ENCODE measurements at places on chromosomes 2 and 18.
A peak's percentile ranks its signal among the peaks of the same experiment; 100 is the strongest.

GRCh38 chr2:9497017-9497416, 22.7 kb downstream of the IAH1 start:
- no peak for DNase-seq

DNA sequence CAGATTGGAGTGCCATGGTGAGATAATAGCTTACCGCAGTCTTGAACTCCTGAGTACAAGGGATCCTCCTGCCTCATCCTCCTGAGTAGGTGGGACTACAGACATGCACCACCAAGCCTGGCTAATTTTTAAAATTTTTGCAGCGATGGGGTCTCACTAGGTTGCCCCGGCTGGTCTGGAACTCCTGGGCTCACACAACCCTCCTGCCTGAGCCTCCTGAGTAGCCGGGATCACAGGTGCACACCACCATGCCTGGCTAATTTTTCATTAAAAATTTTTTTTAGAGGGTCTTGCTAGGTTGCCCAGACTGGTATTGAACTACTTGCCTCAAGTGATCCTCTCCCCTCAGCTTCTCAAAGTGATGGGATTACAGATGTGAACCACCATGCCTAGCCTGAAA, 27.8 kb downstream of the RAB31 start:
- DNase-seq, result no peak

DNA sequence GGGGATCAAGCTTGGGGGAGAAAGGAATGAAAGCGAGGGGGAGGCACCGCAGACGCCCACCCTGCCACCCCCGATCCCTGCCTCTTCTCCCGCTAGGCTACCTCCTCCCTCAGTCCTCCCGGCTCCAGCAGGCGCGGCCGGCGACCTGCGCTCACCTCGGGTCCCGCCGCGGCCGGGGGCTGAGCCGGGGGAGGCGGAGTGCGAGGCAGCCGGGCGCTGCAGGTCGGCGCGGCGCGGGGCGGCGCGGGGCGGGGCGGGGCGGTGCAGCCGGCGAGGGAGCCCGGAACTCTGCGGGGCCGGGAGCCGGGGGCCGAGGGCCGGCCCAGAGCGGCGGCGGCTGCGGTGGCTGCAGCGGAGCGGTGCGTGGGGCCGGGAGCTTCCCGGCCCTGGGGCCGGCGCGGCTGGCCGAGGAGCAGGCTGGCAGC, 477 bp downstream of the ACVR1 start:
- DNase-seq, result peak; percentile 76

GRCh38 chr18:67717800-67718199, 201.3 kb upstream of the DSEL start:
- DNase-seq, result no peak

DNA sequence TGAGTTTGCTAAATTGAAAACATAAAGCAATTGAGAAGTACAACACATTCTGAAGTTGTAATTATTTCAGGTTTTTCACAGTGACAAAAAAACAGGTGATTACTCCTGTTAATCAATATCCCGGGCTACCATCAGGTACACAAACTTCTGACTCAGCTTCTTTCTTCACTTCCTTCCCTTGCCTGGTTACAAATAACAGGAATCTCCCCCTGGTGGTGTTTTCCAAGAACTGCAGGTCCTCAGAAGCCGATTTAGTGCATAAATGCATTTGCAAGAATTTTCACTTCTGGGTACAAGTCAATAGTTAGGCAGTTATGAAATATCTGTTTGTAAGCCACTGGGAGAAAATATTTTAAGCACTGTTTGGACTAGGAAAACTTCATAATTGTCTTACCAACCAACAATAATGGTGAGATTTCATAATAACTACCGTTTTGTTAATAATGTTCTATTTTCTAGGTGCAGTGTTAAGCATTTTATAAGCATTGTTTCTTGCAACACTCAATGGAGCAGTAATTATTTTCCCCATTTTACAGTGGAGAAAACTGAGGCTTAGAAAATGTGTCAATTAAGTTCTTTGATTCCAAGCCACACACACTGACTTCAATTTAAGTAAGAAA, 12.4 kb upstream of the GMCL1 start:
- DNase-seq, result peak; percentile 85

- no peak for DNase-seq
Measured at GRCh38 chr2:110848519-110849030, 116.2 kb downstream of the ACOXL start.

- DNase-seq, result no peak
Measured at GRCh38 chr2:142306131-142306530, 175.3 kb upstream of the LRP1B start.

GRCh38 chr2:191481305-191482070, 196.4 kb upstream of the NABP1 start:
- no peak for DNase-seq

DNA sequence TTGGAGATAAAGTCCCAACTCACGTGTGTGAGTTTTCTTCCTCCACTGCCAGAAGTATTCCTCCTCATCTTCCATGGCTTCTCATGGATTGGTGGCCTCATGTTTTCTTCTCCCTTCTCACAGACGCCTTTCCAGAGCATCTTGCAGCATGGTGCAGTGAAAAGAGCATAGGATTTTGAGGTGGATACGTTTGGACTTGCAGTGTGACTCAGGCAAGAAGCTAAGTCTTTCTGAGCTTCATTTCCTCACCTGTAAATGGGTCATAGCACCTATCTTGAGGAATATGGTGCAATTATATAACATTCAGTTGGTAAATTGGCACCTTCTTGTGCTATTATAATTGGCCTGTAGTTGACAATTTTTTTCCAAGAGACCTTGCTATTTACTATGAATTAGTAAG, 247.6 kb downstream of the RDH14 start:
- no peak for DNase-seq

- DNase-seq, result no peak
Measured at GRCh38 chr2:8193686-8194615, 487.9 kb upstream of the ID2 start.

DNA sequence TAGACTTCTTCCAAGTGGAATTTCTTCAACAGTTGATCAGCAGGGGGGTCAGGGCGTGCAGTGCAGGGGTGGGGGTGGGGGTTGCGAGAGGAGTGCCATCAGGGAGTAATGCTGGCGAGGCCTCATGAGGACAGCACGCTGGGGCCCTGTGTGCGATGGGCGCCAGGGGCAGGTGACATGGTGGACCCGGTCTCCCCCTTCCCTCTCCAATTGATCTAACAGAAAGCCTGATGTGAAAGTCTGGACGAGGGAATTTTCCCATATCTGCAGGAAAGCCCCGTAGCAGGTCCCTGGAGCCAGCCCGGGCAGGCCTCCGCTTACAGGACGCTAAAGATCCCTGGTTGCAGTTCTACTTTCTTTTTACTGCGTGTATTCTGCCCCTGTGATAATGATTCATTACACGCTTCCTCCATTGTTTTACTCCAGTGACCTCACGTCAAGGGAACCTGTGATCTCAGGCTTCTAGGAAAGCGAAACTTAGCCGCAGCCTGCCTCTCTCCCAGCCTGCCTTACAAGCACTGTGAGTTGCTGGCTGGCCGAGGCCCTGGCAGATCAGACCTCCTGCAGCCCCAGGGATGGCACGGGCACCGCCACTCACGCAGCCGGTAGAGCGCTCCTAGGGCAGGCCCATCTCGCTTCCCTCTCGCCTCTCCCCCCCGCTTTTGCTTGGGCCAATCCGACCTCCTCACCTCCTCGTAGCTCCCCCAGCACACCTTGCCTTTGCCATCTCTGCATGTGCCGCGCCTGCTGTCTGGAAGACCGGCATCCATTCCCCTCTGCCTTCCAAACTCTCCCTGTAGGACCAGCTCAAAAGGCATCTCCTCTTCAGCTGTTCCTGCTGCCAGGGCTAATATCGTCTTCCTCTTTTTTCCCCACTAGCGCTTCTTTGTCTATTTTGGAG, 19.2 kb downstream of the NEURL3 start:
- DNase-seq, result peak; percentile 86

DNA sequence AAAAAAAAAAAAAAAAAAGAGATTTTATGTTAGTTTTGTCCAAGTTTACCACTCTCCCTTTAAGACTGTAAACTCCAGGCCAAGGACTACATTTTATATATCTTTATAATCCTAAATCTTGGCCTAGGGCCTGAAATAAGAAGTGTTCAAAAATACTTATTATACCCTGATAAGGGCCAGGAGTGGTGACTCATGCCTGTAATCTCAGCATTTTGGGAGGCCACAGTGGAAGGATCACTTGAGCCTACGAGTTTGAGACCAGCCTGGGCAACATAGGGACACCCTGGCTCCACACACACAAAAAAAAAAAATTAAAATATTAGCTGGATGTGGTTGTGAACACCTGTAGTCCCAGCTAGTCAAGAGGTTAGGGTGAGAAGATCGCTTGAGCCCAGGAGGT, 12.7 kb downstream of the TRIP12 start:
- DNase-seq, result peak; percentile 48

- no peak for DNase-seq
Measured at GRCh38 chr2:10415048-10415447, 33.1 kb downstream of the ODC1 start.

DNA sequence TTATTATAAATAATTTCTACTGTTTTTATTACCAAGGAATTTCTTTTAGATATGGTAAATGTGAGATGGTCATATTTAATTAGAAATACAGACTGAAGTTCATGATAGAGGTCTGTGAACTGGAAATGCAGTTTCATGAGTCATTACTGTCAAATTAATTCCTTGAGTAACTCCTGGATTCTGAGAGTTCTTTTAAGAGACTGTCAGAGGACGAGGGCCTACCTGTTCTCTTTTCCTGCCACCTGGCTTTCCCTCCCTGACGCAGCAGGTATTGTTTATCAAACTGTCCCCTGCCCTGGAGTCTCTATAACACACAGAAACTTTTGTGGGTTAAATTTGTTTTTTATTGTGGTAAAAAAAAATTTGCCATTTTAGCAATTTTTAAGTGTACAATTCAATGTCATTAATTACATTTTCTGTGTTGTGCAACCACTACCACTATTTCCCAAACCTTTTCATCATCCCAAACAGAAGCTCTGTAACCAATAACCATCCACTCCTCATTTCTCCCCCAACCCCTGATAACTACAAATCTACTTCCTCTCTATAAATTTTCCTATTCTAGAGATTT, 142.6 kb downstream of the DIS3L2 start:
- no peak for DNase-seq

- no peak for DNase-seq
Measured at GRCh38 chr2:77831471-77831870, 309.3 kb upstream of the LRRTM4 start.

- no peak for DNase-seq
Measured at GRCh38 chr2:227415538-227416424, 28.0 kb upstream of the SCYGR1 start.
